ENCODE measurements at places on chromosomes 3 and 15.

DNA sequence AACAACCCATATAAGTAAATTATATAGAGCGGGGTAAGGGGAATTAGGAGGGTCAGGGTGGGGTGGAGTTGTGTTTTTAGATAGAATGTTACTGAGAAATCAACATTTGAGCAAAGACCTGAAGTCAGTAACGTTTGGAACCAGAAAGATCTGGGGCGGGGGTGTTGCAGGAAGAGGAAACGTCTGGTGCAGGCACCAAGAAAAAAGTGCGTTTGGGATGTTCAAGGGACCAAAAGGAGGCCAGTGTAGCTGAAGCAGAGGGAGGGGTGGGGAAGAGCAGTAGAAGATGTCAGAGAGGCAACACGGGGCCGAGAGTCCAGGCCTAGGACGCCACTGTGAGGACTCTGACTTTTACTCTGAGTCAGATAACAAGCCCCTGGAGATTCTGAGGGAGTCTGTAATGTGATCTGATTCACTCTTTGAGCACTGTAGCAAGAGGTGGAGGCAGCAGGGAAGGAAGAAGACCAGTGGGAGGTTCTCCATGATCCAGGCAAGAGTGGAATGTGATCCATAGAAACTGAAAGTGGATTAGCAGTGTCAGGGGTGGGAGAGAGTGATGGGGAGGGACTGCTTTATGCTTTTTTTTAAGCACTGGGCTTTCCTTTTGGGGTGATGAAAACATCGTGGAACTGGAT is 179.3 kb upstream of the CHRM5 start:
- no peak for DNase-seq

DNA sequence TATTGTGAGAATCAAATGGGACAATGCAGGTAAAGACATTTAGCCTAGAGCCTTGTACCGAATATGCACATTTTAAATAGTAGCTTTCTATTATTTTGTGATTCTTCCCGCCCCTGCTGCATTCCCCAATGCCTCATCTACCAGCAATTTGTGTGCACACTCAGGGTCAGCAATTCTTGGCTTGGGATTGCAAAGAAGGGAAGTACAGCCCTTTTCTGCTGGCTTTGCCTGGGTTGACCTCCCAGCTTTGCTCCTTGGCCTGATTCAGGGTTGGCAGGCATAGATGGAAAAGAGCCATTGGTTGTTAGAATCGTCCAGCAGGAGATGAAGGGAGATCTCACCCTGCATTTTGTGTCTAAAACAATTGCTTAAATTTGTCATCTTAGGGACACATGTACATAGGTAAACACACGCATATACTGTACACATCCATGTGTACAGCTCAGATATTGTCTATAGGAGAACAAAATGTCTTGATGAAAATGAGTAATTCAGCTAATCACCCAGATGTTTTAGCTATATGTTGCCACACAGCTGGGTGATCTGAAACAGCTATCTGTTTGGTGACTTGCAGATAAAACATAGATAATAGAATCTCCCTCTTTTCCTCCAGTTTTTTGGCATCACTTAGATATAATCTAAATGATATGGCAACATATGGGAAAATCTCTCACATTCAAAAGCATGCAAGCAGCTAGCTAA is 340.9 kb upstream of the TBL1XR1 start:
- no peak for DNase-seq

- no peak for DNase-seq
These were observed 16.8 kb upstream of the CCNDBP1 start for GRCh38 chr15:43168192-43169107.

GRCh38 chr3:176055836-176056235 is 1141.4 kb downstream of the TBL1XR1 start:
- DNase-seq: no peak

DNA sequence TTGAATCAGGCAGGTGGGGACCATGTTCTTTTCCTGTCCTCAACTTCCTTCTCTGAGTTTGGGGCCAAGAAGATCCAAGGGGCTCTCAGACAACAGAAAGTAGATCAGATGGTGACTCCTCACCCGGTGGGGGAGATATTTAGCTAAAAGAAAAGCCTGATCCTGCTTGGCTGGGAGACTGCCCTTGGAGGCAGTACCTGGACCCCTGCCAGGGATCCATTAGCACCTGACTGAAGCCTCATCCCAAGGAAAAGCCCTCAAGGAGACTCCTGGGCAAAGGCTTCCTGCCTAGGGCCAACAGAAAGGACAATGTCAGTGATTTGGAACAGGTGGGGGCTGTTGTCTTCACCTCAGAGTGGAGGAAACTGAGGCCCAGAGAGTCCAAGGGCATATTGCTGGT is 33.5 kb upstream of the HHATL start:
- no peak for DNase-seq

DNA sequence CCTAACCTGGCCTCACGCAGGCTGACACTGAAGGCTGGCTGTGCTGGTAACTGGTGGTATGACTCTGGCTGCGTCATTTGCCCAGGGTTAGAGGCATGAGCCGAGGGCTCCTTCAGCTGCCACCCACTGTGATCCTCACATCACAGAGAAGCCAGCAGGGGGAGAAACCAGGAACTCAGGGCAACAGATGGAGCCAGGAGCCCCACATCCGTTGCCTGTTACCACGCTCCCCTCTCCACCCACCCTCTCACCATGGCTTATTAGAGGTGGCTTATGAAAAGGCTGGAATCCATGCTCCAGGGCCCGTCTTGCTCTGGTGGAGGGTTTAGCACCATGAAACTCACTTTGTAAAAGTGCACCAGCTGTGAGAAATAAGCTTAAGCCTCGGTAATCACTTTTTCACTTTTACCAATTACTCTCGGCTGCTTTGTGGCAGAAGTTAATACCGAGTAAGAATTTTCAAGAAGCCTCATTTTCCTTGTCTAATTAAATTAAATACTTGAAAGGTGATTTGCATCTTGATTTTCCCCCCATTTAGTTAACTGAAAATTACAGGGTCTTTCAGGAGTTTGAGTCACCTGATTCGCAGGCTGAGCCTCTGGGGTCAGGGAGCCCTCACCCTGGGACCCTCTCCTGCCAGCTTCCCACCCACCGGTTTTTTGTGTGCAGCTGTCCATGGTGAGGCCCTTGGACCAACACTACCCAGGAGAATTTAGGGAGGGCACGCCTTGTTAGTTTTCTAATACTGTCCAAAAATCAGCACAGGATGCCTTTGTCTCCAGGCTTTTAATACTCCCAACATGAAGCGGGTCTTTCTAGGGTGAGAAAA is 60.9 kb downstream of the ASB7 start:
- DNase-seq: no peak

GRCh38 chr3:58672451-58672850 is 5.9 kb upstream of the FAM3D start:
- no peak for DNase-seq

DNA sequence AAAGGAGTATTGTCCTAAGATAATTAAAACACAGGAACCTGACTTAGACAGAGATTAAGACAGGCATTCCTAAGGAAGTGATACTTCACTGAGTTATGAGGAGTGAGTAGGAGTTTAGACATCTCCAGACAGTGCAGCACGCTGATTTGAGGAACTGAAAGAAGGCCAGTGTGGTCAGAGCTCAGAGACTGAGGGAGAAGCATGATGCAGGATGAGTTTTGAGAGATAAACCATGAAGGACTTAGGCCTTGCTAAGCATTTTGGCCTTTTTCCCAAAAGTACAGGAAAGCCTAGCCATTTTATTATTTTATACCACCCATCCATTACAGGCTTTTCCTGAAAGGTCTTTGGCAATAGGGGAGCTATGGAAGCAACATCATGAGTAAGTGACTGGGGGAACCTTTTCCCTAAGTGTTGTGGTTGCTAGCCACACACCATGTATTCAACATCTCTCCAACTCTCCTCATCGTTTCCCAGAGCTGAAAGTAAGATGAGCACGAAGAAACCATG is 375.6 kb upstream of the TPRG1 start:
- DNase-seq: no peak

Data from forelimb muscle (tissue), 1 donor.